T1000 (cell line): ENCODE measurements at places on chromosomes 16 and 17.

GRCh38 chr17:17938388-17939107 lies 33.7 kb downstream of the TOM1L2 start:
- DNase-seq, result no peak

GRCh38 chr16:1960665-1961630 lies 1.6 kb downstream of the NDUFB10 start:
- no peak for DNase-seq

DNA sequence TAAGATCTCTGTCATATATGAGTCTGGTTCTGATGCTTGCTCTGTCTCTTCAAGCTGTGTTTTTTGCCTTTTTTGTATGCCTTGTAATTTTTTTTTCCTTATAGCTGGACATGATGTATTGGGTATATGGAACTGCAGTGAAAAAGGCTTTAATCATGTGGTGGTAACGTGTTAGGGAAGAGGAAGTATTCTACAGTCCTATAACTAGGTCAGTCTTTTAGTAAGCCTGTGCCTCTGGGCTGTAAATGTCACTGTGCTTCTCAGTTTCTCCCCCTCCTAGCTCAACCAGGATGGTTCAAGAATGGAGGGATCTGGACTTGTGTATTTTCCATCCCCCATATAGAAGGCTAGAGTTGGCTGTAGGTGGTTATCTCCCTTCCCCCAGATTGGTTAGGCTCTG lies 202.3 kb upstream of the AXIN2 start:
- no peak for DNase-seq

DNA sequence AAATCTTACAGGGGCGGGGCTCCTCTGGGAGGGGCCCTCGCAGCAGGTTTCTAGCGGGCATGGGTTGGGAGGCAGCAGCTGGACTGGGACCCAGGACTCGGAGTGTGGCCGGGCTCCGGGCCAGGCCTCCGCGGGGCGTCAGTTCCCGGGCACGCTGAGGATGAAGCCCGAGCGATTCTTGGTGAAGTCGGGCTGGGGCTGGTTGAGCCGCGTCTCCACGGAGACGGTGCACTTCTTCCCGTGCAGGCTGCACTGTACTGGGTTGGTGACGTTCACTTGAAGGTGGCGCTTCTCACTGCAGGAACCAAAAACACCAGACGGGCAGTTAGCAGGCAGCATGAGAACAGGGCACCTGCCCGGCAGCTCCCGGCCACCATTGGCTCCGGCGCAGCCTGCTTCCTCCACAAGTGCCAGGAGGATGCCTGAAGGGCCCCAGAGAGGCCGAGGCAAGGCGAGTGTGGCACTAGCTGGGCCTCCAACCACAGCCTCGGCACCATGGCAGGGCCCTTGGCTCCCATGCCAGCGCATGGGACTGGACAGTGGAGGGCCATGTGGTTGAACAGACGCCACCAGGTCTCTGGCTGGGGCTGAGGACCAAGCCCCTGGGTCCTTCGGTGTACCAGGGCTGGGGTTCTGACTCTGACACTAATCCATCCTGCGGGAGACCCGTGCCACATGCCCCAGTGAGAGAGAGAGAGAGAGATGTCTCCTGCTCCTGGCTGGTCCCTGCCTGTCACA lies 8.0 kb downstream of the CDK5R1 start:
- no peak for DNase-seq

DNA sequence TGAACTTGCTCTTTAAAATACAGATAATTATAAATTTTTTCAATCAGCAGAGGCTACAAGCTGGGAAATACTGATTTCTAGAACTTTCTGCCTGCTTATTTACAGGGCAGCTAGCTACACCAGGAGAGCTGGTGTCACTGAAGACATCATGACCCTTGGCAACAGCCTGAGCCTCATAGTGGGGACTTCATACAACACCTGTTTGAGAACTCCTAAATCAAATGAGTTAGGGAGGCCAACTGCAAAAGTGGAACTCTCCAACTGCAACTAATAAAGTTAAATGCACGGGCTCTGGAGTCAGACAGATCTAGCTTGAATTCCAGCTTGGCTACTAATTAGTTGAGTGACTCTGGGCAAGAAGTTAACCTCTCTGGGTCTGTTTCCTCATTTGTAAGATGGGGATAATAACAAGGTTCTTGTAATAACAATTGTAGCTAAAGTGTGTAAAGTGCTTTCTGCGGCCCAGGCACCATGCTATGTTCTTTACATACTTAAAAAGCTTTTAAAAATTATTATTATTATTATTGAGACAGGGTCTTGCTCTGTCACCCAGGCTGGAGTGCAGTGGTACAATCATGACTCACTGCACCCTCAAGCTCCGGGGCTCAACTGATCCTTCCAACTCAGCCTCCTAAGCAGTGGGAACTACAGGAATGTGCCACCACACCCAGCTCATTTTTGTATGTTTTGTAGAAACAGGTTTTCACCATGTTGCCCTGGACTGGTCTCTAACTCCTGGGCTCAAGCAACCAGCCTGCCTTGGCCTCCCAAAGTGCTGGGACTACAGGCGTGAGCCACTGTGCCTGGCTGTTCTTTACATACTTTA lies 33.4 kb downstream of the VAC14 start:
- DNase-seq, result no peak
